ENCODE measurements at places on chromosomes 12 and 14.

DNA sequence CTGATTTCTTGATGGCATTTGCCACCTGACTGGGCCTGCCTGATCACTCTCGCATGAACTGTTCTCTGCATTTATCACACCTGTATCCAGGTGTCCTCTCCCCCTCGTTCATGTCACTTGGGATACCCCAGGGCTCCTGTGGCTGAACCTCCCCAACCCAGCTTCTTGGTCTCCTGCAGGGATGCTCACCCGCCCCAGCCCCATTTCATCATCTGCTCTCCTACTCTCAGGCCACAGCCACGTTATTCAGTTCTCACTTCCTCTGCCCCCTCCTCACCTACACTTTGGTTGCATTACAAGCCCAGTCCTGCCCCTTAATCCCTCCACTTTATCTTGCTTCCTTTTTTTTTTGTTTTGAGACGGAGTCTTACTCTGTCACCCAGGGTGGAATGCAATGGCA is 35.5 kb downstream of the TMBIM6 start:
- DNase-seq, result no peak

GRCh38 chr12:29103539-29103974 is 45.5 kb upstream of the FAR2 start:
- no peak for DNase-seq

GRCh38 chr12:100584256-100584655 is 10.8 kb downstream of the GAS2L3 start:
- no peak for DNase-seq

- DNase-seq, result no peak
Observed at GRCh38 chr12:49233842-49234526, 30.9 kb upstream of the TUBA1C start.

DNA sequence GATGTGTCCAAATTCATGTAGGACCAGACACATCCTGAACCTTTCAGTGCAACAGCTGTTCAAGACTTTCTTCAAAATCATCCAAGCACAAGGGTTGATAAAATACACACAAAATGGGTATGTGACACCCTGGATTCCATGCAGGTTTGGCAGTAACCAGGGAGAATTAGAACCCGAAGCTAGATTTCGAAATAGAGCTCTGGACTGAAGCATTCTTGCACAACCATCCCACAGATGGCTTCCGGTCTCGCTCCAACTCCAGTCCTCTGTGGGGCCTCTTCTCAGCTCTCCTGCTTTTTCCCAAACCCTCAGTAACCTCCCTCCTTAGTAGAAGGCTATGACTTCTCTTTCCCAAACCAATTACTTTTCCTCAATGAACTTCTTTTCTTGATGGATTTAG is 171.3 kb downstream of the TTC7B start:
- no peak for DNase-seq

- DNase-seq, result no peak
Observed at GRCh38 chr12:58711974-58712373, 208.3 kb downstream of the LRIG3 start.

DNA sequence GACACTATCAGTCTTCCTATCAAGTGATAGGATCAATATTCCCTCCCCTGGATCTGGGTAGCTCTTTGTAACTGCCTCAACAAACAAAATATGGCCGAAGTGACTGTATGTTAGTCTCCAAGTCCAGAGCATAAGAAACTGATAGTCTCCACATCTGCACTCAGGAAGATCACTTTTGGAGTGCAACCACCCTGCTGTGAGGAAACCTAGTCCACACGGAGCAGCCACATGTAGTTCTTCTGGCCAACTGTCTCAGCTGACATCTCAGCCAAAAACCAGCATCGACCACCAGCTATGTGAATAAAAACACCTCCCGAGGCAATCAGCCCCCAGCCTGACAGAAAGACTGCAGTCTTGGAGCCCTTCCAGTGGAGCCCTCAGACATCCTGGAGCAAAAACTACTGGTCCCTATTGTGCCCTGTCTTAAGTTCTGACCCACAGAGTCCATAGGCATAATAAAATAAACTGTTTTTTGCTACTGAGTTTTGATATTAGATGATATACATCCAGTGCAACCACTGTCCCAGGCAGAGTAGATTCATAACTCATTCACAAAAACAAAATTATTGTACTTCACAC is 143.8 kb downstream of the MED13L start:
- no peak for DNase-seq

DNA sequence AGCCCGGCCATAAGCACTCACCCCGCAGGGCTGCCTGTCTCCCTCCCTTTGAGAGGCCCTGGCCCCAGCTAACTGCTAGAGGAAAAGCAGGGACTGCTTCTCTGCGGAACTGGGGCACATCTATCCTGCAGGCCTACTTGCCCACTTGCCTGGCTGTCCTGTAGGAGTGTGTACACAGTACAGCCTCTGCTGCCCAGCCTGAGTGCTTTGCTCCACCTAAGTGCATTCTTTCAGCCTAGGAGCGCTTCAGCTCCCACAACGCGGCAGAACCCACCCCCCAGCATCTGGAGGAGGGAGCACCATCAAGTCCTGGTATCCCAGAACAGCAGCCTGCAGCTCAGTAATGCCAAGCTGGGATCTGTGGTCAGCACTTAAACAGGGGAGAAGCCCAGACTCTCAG is 79.9 kb upstream of the CD163 start:
- no peak for DNase-seq

GRCh38 chr14:89912221-89912620 is 42.3 kb downstream of the EFCAB11 start:
- no peak for DNase-seq

DNA sequence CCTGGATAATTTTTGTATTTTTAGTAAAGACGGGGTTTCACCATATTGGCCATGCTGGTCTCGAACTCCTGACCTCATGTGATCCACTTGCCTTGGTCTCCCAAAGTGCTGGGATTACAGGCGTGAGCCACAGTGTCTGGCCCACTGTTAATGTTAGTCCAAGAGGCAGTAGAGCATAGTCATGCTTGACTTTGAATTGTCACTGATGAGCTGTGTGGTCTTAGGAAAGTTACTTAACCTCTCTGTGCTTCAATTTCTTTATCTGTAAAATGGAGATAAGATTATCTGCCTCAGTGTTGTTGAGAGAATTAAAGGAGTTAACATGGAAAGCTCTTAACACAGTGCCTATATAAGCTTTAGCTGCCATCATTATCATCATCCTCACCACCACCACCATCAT is 78.1 kb downstream of the TBX3 start:
- no peak for DNase-seq

- no peak for DNase-seq
Observed at GRCh38 chr12:13817131-13817530, 164.3 kb downstream of the GRIN2B start.

GRCh38 chr14:67440513-67440912 is 28.5 kb upstream of the PLEK2 start:
- DNase-seq, result no peak

DNA sequence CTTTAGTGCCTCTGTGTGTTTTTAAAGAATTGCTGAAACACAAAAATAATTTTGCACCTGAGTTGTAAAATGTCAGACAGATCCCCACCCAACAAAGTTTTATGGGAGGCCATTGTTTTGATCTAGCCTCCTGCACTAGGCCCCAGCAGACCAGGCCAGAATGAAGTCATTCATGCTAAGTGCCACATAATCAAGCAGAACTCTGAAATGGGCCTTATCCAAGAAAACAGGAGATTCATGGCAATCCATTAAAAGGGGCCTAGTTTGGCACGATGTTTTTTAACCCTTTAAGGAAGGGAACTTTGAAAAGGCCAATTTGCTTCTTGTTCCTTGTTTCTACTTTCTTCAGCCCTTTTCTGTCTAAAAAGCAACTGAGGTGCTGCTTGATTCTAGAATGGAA is 260.9 kb downstream of the ITPR2 start:
- no peak for DNase-seq

- no peak for DNase-seq
Observed at GRCh38 chr12:87511371-87511770, 517.8 kb downstream of the C12orf50 start.

GRCh38 chr14:101350691-101351090 is 210.6 kb upstream of the DIO3 start:
- DNase-seq, result no peak

- no peak for DNase-seq
Observed at GRCh38 chr12:62028536-62028935, 231.7 kb upstream of the USP15 start.

DNA sequence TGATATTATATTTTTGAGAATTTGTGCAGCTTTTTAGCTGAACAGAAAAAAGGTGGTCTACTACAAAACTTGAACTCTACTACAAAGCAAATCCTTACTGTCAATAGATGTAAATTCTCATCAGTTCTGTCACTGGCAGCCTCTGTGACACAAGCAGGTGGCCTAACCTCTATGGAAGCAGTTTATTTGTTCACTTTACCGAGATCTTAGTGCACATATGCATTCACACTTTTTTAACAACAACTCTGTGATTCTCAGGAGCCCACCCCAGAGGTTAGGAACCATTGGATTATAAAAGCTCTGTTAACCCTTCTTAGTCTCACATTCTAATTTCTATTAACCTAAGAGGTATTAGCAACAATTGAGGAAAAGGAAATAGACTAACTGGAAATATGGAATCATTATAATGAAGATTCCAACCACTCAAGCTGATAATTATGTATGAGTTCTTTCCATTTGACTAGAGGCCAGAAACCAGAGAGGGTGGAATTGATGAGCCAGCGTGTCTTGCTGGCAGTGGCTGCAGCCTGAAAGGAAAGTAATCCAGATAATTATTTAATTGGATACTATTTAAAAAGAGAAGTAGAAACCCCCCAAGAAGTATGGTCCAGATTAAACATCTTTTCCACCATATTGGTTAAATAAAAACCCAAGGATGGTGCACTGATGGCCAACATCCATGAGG is 451.1 kb downstream of the TMEM117 start:
- no peak for DNase-seq

GRCh38 chr14:97046967-97047366 is 249.8 kb downstream of the VRK1 start:
- DNase-seq, result no peak

GRCh38 chr14:76715511-76716081 is 45.7 kb upstream of the VASH1 start:
- no peak for DNase-seq

DNA sequence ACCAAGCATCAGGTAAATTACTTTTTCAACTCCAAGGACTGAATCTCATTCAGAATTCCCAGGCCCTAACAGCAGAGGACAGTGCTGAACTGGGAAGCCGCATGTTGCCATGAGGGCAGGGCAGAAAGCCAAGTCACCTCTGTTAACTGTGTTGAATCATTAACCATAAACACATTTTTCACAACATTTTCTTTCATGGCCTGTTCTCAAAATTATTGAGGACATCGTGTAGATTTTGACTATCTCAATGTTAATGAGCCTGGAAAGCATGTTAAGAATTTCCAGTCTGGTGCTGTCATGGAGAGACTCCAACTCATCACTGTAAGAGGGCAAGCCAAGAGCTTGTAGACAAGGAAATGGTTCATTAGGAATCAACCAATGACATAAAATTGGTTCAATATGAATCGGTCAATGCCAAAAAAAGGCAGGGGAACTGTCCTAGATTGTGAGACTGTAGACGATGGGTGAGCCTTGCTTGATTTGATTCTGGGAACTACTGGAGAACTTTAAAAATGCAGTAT is 33.7 kb downstream of the CPM start:
- DNase-seq, result no peak

GRCh38 chr14:47509957-47510356 is 165.4 kb downstream of the MDGA2 start:
- DNase-seq, result no peak

DNA sequence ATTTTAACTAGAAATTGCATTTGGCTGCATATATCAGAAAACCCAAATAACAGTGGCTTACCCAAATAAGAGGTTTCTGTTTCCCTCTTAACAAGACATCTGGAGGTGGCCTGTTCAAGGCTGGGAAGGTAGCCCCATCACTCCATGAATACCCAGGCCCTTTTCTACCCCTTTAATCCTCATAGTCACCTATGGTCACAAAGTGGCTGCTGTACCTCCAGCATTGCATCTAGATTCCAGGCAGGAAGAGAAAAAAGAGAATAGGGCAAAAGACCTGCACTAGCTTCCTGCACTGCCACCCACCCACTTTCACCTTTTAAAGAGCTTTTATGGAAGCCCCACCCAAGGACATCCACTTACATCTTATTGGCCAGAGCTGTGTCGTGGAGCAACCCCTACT is 124.0 kb upstream of the NCOR2 start:
- DNase-seq, result no peak

GRCh38 chr12:118190266-118190665 is 54.3 kb downstream of the PEBP1 start:
- DNase-seq, result no peak

GRCh38 chr14:62956413-62956812 is 88.8 kb downstream of the KCNH5 start:
- no peak for DNase-seq

- no peak for DNase-seq
Observed at GRCh38 chr12:24069532-24070395, 120.3 kb upstream of the SOX5 start.

DNA sequence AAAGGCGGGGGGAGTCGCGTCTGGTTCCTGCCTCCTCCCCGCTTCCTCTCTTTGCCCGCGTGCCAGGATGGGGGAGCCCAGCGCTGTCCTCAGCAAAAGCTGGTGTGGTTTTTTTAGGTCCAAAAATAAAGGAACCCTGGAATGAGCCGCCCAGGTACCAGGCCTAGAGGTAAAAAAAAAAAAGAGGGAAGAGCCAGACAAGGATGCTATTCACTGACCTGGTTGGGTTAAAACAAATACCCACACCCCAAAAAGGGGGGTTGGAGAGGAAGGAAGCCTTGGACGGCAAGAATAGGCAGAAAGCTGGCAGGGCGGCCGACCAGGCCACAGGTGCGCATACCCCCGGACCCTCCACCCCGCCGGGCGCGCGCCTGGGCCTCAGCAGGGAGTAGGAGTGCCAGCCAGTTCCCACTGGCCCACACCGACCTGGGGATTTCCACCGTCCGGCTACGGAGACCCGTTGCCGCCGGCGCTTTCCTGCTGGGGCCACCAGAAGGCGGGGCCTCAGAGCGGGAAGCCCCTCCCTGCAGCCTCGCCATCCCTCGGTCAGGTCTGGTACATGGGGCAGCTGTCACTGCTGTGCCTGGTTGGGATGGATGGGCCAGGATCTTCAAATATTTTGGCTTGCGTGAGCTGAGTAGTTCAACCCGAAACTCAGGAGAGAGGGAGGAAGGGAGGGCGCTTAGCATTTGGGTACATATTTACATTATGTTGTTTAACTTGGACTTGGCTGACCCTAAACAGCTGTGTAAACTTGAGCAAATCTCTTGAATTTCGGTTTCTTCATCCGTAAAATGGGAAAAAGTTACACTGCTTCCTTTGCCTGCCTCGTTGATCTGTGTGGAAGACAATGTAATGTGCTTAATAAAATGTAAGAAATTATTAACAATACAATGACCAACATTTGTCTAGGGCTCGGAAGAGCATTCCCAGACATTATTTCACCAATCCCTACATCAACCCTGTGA is 5.4 kb upstream of the IRF2BPL start:
- no peak for DNase-seq

GRCh38 chr12:13538136-13538535 is 341.6 kb downstream of the EMP1 start:
- DNase-seq, result no peak

- no peak for DNase-seq
Observed at GRCh38 chr14:70707138-70708038, 65.7 kb downstream of the TTC9 start.

GRCh38 chr12:75981247-75982168 is 50.1 kb downstream of the PHLDA1 start:
- DNase-seq, result no peak

GRCh38 chr14:61585598-61586543 is 109.4 kb upstream of the HIF1A start:
- DNase-seq, result no peak

Data from cortex of kidney (tissue), 1 donor.